ENCODE measurements at places on chromosomes 3 and 15.

- no peak for DNase-seq
These were observed 541.1 kb downstream of the NLGN1 start for GRCh38 chr3:173938616-173939015.

- no peak for DNase-seq
These were observed 732 bp upstream of the CRTC3 start for GRCh38 chr15:90529011-90529370.

GRCh38 chr3:12232785-12233300, 56.0 kb upstream of the PPARG start:
- no peak for DNase-seq

DNA sequence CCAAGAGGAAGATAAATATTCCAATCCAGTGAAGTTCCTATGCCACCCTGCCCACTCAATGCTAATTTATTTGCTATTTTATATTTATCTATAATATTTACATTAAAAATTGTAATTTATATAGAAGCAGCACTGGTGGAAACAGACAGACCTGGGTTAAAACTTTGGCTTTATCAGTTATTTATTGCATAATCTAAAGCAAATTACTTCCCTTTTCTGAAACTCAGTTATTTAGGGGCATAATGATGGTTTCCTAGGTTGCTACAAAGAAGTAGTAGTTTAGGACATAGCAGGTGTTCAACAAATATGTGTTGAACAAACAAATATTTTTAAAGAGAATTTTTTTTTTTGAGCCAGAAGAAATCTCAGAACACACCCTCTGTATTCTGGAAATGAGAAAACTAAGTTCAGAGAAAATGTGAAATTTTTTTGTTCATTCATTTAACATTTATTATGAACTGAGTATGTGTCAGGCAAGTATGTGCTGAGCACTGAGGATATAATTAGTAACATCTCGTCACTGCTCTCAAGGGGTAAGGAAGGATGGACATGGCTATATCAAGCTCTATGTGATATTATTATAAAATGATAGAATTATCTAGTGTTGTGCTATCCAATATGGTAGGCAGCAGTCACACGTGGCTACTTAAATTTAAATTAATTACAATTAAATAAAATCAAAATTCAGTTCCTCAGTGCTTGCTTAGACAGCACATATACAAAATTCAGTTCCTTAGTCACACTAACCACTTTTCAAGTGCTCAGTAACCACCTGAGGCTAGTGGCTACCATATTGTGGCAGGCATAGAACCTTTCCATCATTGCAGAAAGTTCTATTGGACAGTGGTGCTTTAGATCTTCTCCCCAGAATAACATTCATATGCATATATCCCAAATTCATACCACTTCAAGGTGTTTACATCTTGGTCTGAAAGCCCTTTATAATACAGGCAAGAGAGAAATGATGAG, 7.0 kb upstream of the UBE2Q2 start:
- DNase-seq = no peak

DNA sequence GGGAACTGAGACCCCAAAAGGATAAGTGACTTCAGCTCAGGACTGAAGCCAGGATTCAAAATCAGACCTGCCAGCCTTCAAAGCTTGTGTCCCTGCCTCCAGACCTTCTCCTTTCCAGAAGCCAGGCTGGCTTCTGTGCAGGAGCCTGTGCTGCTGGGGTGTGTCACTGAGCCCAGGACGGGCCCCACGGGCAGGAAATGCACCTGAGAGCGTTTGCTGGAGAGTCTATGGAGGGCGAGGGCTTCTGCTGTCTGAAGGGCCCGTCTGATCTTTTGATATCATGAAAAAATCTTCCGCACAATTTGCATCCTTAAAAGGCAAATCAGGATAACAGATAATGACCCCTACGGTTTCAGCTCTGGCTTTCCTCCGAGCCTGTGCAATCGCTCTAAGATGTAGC, 125.4 kb downstream of the FAM43A start:
- DNase-seq = no peak

GRCh38 chr15:79003301-79003700, 58.5 kb upstream of the CTSH start:
- no peak for DNase-seq

DNA sequence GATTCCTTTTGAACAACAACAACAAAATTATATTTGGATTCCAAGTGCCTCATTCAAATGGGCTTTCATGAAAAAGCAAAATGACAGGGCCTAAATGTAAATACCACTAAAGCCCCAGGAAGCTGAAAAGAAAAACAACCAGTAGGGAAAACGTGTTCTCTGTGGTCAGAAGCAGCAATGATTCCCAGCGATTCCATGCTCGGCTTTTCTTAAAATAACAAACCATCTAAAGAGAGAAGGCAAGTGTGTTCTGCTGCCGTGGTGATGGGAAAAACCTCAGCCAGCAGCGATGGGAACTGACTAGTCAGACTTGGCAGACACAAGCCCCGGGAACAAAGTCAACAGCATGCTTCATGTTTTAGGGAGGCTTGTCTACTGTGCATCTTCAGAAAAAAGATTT, 153.6 kb downstream of the TNIK start:
- no peak for DNase-seq

DNA sequence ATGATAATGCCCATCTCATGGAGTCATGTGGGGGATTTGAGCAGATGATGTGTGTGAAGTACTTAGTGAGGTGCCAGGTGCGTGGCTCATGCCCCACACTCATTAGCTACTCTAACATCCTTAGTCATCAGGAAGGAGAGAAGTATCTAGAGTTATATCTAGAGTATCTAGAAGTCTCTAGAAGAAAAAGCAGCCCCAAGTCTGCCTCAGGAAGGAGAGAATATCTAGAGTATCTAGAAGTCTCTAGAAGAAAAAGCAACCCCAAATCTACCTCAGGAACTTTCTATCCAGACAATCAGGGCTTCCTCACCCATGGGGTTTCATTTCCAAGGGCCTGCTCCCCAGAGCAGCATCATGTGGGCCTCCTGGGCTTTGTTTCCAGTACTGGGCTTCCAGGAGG, 24.7 kb upstream of the DOCK3 start:
- DNase-seq = no peak

- DNase-seq = peak; percentile 57
These were observed 3.5 kb upstream of the SHISA5 start for GRCh38 chr3:48507256-48508061.

DNA sequence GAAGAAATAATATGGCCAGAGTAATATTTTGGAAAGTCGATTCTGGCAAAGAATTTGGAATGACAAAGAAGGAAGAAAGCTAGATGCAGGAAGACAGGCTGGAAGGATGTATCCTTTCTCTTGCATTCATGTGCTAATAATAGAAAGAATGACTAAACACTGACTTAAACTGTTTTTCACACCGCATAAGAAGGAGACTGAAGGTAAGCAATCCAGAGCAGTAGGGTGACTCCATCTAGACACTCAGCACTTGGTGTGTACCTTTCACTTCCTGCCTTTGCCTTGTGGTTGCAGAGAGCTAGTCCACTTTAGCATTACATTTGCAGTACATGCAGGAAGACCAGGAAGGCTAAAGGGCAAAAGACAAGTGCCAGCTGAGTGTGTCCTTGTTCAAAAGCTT, 234.6 kb downstream of the RBMS3 start:
- no peak for DNase-seq

GRCh38 chr3:79767905-79768267, at the start of gene ROBO1:
Gene ROBO1 (minus strand): TSS chr3:79767998.
- DNase-seq = no peak

DNA sequence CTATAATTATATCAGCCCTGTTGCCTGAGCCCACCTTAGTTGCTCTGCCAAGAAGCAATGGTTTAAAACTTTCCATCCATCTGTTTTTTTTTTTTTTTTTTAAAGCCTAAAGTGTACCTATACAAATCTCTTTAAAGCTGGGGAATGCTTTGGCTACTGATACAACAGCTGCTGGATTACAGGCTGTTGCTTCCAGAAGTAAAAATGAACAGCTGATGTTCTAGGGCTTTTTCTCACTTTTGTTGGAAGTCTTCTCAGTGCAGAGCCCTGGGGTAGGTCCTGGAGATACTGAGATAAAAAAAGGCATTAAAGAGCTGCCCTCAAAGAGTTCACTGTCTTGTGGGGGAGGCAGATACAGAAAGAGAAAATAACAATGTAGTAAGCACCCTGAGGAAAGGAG, 218.1 kb downstream of the NLGN1 start:
- DNase-seq = no peak

DNA sequence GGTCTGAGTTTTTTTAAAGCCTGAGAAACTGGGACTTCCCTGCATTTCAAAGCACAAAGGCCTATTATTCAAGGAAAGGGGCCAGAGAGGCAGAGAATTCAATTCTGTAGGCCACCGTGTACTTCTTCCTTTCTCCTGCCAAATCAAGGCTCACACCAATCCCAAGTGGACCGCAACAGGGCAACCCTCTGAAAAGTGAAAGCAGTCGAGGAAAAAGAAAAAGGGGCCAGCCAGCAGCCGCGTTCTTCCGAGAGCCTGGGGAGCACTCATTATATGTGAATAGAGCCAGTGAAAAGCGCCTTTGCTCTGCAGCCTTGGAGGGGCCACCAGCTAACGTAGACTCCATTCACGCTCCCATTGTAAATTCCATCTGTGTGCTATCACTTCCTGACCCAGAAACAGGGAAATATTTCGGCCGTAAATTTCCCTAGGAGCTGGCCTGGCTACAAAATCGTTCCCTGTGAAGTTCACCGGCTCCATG, 45.9 kb upstream of the THUMPD3 start:
- DNase-seq = no peak

DNA sequence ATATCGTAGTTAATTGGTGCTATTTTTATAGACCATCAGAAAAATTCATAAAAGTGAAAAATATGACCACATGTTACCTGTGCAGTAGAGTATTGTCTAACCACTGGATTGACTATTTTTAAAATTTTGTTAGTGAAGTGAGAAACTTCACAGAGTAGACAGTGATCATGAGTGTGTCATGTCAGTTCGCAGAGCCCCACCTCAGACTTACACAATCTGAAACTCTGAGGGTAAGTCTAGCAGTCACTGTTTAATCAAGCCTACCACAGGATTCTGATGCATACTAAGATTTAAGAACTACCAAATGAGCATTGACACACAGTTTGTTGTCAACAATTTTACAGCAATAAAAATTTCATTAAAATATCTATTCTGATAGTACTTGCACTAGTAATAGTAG, 552.9 kb upstream of the SUCLG2 start:
- DNase-seq = no peak

GRCh38 chr3:152331018-152331541, 62.4 kb downstream of the MBNL1 start:
- DNase-seq = no peak

DNA sequence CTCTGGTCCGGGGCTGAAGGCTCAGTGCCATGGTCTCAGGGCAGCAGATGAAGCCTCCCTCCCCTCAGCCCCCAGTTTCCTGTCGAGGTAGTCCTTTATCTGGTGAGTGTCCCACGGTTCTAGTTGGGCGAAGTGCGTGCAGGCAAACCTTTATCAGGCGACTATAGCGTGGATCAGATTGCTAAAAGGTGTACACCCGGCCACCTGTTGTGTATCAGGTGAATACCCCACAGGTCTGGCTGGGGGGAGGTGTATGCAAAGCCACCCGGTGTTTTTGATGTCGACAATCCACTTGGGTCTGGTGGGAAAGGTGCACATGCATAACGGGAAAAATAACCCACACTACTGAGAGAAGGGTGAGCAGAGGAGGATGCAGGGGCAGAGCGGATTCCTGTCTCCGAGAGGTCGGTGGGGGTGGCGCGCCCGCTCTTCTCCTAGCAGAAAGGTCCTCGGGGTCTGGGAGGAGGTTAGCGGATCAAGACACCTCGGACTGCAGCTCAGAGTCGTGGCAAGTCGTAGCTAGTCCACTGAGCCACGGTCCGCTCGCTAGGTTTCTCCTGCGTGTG, 507 bp downstream of the SLC12A6 start:
- DNase-seq = no peak

GRCh38 chr3:23324745-23325144, 121.6 kb downstream of the UBE2E2 start:
- no peak for DNase-seq

- no peak for DNase-seq
These were observed 38.6 kb downstream of the CRYBG3 start for GRCh38 chr3:97860364-97860763.

GRCh38 chr3:76698136-76698706, 341.7 kb upstream of the ROBO2 start:
- no peak for DNase-seq

DNA sequence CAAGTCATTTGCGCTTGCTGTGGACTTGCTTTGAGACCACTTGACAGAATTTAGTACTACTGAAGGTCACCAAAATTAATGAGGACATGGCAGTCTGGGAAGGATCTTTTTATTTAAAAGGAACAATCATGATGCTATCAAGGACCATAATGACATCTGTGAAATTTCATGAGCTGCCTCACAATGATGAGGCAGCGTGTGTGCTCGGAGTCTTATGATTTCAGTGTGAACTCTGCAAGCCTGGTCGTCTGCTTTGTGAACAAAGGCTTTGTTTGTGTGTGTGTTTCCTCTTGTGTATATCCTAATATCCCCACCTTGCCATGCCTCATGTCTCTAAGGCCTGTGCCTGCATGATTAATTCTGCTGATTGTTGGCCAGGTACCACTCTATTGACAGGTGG, 46.7 kb downstream of the RAD54L2 start:
- no peak for DNase-seq

DNA sequence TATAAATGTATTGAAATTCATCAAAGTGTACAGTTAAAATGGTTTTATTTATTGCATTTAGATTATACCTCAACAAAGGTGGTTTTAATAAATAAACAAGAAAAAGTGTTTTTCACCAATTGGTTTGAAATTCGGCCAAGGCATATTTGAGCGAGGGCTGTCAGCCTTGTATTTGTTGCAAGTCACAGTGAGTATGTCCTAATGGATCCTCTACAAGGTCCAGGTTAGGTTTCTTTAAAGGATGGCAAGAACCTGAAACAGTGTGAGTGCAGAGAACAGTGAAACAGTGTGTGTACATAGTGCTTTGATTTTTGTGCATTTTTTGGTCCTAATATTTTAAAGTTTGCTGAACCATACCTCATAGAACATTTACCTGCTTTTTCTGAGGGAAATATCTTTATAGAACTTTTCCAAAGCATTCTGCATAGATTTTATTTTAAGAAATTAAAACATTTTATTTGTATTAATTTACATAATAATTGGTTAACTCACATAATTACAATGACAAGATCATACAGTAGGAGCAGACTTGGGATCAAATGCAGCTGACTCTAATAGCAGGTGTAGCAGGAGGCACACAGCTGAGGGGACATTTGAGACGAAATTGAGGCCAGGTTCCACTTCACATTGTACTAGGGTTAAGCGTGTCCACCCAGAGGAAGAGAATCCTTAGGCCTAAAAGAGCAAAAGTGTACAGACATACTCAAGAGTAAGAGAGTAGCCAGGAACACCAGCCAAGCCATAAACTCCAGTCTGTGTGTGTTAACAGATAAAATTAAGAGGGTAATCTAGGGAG, 428.8 kb upstream of the TPRG1 start:
- no peak for DNase-seq

- no peak for DNase-seq
These were observed 111.5 kb upstream of the COL8A1 start for GRCh38 chr3:99526921-99527320.
